Mesothelial cell of epicardium (in vitro differentiated cells): ENCODE measurements at places on chromosomes 5 and 9.

- no peak for DNase-seq
These were observed 10.6 kb upstream of the SHC3 start for GRCh38 chr9:89189215-89189614.

DNA sequence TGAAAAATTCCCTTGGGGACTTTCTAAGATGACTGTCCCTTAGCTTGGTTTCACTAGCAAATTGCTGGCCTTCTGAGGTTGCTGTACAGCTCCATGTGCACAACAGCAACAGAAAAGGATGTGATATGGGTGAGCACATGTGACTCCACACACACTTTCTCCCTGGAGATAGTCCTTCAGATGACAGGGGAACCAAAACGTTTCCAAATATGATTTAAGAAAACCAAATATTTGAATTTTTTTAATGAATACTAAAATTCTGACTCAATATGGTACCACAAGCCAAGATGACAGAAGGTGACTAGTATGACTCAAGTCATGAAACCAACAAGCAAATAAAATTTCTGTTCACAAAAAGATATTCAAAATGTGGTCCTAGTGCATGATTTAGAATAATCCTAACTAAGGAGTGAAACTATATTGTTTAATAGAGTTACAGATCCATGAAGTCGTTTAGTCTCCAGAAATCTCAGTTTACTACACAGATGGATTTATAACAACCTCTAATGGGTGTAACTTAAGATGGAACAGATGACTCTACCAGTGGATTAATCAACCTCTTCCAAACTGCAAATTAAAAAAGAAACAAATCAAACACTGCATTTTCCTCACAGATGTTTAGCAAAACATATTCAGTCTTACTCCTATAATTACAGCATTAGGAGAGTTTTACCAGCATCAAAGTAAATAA lies 144.8 kb upstream of the PIK3R1 start:
- DNase-seq = no peak

- no peak for DNase-seq
These were observed 224.6 kb downstream of the DRD1 start for GRCh38 chr5:175219366-175219765.

- no peak for DNase-seq
These were observed 70.5 kb upstream of the OR2K2 start for GRCh38 chr9:111400564-111400898.

DNA sequence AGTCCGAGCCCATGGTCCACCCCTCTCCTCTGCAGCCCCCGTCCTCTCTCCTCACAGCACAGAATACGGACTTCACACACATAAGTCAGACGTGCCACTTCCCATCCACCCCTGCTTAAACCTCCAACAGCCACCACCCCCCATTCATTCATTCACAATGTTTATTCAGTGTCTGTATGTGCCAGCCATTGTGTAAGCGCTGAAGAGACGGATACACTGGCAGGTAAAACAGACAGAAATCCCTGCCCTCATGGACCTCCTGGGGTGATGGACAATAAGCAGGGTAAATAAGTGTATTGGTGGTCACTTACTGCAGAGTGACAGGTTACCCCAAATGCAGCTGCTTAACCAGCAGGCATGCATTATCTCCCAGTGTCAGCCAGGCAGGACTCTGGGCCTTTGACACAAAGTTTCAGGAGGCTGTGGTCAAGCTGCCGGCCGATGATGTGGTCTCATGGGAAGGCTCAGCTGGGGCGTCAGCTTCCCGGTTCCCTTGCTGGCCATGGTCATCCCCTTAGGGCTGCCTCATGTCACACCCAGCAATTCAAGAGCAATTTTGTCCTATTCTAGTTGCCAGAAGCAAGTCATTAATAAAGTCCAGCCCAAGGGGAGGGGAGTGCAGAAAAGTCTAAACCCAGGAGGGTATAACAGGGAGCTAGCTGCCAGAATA lies 1.8 kb upstream of the PAXX start:
- no peak for DNase-seq

- no peak for DNase-seq
These were observed 46.8 kb downstream of the F2RL2 start for GRCh38 chr5:76576450-76576849.

GRCh38 chr9:17824616-17825264 lies 245.9 kb downstream of the SH3GL2 start:
- DNase-seq = no peak

DNA sequence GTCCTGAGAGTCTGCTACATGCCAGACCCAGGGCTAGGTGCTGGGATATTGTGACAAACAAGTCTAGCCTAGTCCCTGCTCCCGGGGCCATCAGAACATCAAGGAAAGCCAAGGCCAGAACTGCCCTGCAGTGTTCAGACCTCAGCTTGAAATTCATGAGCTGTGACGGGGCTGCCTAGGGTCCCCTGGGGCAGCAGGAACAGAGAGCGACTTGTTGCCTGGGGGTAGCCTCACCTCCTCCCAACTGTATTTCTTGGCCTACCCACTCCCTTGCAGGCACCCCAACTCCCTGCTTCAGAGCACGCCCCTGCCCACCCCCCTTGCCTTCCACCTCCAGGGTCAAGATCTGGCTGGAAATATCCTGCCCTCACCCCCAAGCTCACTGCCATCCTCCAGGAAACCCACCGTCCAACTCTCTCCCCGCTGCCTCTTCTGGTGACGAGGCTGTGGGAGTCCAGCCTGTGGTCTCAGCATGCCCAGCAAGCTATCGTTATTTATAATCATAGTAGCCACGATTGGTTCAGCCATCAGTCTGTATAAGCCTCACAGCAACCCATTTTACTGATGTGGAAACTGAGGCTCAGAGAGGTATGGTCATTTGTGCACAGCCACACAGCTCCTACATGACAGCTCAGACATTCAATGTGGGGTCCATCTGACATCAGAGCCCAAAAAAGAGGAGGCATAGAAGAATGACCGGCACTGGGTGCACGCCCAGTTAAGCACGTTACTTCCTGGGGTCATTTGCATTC lies 10.7 kb downstream of the DNM1 start:
- no peak for DNase-seq

GRCh38 chr5:172886974-172887501 lies 53.0 kb downstream of the ERGIC1 start:
- no peak for DNase-seq

GRCh38 chr9:107042606-107043005 lies 179.6 kb downstream of the ZNF462 start:
- DNase-seq = no peak

DNA sequence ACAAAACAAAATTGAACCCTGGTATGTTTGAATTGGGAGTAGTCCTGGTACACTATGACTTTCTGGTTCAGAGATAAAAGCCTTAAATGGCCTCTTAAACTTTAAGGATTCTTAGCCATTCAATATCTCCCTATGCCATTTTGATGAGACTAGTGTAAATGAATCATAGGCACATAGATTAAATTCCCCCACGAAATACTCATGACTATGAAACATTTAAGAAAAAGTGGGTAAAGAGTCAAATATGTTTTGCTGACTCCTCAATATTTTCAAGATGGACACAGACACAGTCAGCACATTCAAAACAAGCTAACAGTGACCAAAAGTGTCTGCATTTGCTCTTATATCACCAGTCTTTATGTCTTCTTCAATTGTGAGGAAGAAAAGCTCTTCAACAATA lies 278.3 kb downstream of the PDE4D start:
- no peak for DNase-seq

GRCh38 chr9:112562235-112562958 lies 75.8 kb downstream of the KIAA1958 start:
- DNase-seq = no peak
